ENCODE measurements at places on chromosomes 7 and 10.
A peak's percentile ranks its signal among the peaks of the same experiment; 100 is the strongest.

GRCh38 chr7:100102950-100103840 is 1.8 kb downstream of the AP4M1 start:
- peak; percentile 58 for DNase-seq

- peak; percentile 90 for DNase-seq
Observed at GRCh38 chr7:77216181-77216845, 16.7 kb upstream of the FGL2 start.

- DNase-seq: peak; percentile 50
Observed at GRCh38 chr7:17486835-17487234, 188.4 kb downstream of the AHR start.

GRCh38 chr10:97222326-97222961 is 36.7 kb upstream of the SLIT1 start:
- DNase-seq: no peak

GRCh38 chr10:88249450-88249849 is 333.7 kb downstream of the RNLS start:
- DNase-seq: no peak

- DNase-seq: no peak
Observed at GRCh38 chr10:100436255-100436654, 26.6 kb upstream of the WNT8B start.

GRCh38 chr7:104096683-104097082 is 107.2 kb upstream of the RELN start:
- peak; percentile 6 for DNase-seq

DNA sequence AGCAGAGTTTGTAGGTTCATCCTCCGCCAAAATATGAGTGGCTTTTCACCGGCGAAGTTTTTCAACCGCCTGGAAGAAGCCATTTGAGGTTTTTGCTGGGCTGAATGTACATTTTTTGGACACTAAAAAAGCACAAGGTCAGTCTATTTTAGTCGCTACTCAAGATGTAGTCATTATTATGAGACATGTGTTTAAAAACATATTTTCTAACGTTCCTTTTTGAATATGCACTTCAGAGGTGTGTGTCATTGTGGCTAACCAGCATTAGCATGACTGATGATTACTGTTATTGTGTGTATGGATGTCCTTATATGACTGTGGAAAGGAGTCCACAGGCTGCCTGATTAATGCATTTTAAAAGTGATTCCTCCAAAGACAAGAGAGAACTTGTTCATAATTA is 605.4 kb downstream of the INHBA start:
- no peak for DNase-seq

DNA sequence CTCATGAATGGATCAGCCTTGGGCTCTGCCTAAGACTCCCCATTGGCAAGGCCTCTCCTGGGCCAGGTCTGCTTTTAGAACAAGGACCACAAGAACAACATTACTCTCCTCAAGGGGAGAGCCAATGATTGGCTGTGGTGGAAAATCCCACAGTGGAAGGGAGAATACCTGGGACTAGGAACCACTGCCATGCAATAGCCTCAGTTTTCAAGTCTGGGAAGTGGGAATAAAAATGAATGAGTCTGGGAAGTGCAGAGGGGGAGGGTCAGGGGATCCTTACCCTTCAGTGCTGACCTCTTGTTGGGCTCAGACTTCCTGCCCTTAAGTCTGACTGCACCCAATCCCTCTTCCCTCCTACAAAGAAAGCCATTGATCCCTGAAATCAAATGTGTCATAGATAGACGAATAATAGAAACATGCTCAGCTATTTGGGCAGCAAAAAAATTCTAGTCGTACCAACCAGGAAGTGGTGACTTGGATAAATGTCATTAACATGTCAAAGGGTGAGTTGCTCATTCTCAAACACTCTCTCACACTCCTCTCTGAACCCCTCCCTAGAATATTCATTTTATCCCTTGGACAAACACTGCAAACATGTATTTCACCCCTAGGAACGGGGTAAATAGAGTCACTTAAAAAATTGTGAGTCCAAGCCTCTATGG is 123.6 kb downstream of the SH3PXD2A start:
- peak; percentile 80 for DNase-seq

GRCh38 chr10:133156674-133157579 is 3.1 kb upstream of the KNDC1 start:
- no peak for DNase-seq

DNA sequence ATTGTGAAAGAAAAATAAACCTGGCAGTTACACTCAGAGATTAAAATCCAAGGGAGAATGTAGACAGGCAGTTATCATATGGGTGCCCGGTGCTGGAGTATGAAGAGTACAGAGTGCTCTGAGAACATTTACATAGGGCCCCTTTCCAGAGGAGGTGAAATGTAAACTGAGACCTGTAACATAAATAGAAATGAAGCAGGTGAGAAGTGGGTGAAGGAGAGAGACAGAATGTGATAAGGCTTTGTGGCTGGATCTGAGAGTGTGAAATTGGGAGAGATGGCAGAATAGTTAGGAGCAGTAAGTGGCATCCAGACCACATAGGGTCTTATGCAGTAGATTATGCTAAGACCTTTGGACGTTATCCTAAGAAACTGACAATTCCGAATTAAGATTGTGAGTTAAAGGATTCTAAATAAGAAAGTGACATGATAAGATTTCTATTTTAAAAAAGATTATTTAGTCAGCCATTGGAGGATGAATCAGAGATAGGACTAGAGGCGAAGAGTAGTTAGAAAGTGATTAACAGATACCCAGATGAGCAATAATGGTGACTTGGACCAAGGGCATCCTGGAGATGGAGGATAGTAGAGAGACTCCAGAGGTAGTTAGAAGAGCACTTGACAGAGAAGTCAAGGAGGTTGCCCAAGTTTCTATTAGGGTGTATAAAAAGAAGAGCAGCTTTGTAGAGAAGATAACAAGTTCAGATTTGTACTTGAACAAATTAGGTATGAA is 36.7 kb downstream of the DNAH11 start:
- DNase-seq: no peak

- DNase-seq: no peak
Observed at GRCh38 chr7:50217821-50218281, 86.7 kb upstream of the IKZF1 start.

DNA sequence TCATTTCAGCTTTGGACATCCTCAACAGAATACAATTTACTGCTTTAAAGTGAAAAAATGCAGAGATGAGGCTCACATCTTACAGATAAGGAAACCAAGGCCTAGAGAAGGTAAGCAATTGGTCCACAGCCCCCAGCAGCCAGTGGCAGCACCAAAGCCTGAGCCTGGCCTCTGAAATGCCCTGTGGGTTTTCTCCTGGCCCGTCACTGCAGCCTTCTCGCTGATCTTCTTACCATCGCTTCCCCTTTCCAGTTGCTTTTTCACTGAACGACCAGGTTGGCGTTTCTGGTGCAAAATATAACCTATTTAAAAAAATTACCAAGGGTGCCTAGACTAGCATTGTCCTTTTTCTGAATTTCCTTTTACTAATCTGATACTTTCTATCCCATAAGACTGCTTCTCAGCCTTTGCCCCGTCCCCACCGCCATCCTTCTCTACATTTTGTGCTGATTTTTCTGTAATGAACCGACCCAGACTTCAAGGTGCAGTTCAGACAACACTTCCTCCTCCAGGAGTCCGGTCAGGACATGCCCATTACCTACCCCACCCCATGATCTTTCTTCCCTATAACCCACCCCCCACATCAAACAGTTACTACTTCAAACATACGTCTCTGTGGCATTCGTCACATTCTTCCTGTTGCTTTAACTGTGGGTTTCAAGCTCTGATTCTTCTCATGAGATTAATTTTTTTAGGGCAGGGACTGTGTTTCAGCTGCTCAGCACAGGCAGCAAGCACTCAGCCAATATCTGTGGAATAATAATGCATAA is 289.4 kb downstream of the DNAJB6 start:
- DNase-seq: no peak

- DNase-seq: peak; percentile 25
Observed at GRCh38 chr7:128387216-128388144, 22.3 kb downstream of the IMPDH1 start.

DNA sequence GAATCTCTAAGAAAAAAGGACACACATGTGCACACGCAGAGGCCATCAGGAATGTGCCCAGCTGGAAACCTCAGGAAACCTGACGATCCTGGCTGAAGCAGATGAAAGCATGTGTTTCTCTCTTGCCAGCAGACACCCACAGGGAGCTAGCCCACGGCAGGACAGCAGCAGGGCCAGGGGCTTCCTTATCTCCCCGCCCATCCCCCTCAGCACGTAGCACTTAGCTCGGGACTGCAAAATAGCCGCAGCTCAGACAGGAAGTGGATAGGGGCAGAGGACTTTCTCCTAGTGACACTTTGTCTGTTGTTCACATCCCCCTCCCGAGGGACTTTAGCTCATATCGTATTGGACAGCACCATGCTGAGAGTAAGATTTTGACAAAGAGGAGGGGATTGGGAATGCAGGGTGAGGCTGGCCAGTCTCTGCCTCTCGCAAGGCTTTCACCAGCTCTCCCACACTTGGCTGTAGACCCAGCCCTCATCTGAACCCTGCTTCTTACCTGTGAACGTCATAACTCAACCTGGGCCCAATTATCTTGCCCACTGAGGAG is 63.8 kb downstream of the MKI67 start:
- DNase-seq: no peak

DNA sequence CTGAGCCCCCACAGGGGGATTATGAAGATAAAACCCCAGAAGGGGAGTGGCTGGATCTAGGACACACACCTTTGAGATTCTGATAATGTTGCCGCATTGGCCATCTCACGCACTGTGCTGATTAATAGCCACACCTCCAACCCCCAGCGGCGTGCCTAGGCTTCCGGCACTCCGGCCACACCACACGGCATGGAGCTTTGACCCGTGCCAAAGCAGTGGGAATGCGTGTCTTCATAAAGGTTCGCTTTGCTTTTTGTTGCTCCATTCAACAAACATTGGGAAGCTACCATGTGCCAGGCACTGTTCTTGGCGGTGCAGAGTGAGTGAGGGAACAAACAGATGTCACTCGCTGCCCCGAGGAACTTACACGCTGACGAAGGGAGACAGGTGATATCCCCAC is 117.6 kb downstream of the TCERG1L start:
- DNase-seq: no peak

GRCh38 chr10:63421591-63421990 is 44.2 kb downstream of the JMJD1C start:
- DNase-seq: peak; percentile 21

- DNase-seq: no peak
Observed at GRCh38 chr10:75397496-75398199, 3.9 kb downstream of the ZNF503 start.

DNA sequence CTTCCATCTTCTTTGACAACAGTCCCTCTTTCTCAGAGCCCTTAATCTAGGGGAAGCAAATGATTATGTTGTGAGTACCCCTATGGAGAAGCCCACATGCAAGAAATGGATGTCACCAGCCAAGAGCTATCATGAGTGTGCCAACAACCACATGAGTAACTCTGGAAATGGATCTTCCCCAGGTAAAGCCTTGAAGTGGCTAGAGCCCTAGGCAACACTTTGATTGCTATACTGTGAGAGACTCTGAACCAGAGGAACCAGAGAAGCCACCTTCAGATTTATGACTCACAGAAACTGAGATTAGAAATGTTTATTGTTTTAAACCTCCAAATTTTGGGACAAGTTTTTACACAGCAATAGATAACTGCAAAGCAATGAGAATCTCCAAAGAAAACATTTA is 60.9 kb upstream of the COL1A2 start:
- no peak for DNase-seq

DNA sequence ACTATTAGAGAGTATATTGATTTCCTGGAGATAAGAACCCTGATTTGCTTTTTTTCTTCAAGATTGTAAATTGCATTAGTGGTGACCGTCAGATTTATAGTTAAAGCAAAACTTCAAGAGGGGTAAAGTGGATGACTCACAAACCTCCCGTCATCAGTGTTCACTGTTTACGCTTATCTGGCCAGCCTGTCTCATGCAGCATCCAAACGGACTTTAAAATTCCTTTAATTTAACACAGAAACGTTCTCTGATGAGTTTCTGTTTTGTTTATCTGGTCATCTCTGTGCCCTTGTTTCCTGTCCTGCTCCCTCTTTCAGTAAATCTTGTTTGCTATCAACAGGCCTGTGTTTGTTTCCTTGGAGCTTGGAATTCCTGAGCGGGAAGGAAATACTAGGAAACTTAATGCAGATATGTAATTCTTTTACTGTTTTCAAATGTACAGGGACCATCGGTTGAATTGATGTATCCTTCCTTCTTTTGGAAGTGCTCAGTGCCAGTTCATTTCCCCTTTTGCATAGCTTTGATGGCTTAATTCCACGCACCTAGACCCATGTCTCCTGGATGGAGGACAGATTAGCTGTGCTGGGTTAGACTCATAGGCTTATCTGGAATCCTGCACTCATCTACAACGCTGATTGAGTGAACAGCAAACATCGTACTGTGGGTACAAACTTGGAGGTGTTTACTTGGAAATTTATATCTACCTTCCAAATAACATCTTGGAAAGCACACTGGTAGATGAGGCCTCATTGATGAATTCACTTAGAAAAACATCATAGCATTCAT is 21.3 kb downstream of the PTPRE start:
- peak; percentile 34 for DNase-seq

GRCh38 chr7:120526902-120527509 is 254.0 kb downstream of the KCND2 start:
- DNase-seq: no peak

GRCh38 chr7:80057488-80057887 is 77.1 kb upstream of the GNAI1 start:
- no peak for DNase-seq

DNA sequence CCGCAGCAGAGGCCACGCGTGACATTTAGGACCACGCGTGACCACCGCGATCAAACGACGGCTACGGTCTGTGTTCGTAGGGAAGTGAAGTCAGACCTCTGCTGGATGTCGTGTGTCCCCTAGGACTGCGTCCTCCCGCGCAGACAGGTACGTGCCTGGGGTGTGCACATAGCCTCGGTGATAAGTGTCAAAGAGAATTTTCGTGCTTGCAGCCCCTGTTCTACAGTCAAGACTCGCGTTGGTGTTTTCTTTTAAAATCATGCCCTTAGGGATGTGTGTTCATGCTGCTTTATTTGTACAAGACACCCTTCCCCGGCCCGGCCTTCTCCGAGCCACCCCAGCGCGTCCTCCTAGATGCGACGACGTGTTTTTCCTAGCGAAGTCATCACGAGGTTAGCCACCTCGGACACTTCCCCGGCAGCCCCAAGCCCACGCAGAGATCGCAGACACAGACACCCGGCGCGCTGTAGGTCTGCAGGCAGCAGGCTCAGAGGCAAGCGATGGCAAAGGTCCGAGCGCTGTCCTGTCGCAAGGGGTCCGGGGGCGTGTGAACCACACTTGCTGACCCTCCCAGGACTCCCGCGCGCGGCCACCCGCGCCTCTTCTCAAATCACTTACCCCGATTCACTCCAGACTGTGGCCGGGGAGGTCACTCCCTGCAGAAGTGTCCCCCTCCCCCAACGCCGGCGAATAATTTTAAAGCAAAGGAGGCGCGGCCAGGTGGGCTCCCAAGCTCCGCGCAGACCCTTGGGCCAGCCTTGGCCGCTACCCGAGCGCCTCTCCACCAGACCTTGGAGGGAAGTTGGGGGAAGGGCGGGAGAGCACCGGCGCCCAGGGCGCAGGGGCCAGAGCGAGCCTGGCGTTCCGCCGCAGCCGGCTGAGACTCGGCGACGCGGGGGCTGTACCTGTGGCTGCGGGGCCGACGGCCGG is 552 bp downstream of the MKX start:
- no peak for DNase-seq
